Activated CD4-positive, alpha-beta T cell treated with anti-CD3 and anti-CD28 coated beads, Interleukin-2, amount 50 U/mL, for 16 hours (primary cell): ENCODE measurements at places on chromosomes 4 and X.

GRCh38 chr4:122914938-122915337 lies 7.5 kb downstream of the NUDT6 start:
- DNase-seq, result no peak

DNA sequence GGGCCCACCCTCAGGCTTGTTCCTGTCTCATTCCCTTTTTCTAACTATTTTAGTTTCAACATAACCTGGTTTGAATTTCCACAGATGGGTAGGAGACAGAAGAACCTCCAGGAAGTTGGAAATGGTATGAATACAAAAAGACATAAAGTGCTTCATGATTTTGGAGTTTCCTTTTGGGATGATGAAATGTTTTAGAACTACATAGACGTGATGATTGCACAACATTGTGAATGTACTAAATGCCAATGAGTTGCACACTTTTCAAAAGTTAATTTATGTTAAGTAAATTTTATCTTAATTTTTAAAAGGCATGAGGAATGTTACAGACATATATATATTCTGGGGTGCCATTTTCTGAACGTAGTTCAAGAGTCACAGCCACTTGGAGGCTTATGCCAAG lies 41.1 kb upstream of the IBSP start:
- no peak for DNase-seq

- DNase-seq, result no peak
These were observed 516.6 kb downstream of the PPARGC1A start for GRCh38 chr4:23373261-23373660.

- no peak for DNase-seq
These were observed 75.3 kb upstream of the FTHL17 start for GRCh38 chrX:31147175-31147574.

GRCh38 chr4:86338989-86339388 lies 20.9 kb downstream of the MAPK10 start:
- no peak for DNase-seq

GRCh38 chrX:57918750-57919436 lies 8.6 kb upstream of the ZXDA start:
- no peak for DNase-seq

GRCh38 chrX:151073767-151074166 lies 90.6 kb downstream of the HMGB3 start:
- no peak for DNase-seq

GRCh38 chr4:76799140-76799539 lies 98.8 kb downstream of the SOWAHB start:
- no peak for DNase-seq

DNA sequence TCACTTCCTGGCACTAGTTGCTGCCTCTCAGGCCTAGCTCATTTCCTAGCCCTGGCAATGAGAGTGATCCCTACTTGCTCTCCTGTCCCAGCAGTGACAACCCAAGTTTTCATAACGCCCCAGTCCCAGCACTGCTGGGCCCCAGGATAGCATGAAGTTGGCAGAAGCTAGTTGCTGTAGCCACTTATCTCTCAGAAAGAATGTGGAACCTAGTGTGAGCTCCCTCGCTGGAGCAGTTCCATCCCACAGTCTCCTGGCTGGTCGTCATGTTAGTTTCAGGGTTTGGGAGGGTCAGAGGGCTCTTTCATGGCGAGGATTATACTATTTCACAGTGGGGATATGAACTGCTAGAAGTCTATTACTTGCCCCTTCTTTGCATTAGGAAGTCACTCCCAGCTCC lies 5.1 kb downstream of the PF4 start:
- no peak for DNase-seq

DNA sequence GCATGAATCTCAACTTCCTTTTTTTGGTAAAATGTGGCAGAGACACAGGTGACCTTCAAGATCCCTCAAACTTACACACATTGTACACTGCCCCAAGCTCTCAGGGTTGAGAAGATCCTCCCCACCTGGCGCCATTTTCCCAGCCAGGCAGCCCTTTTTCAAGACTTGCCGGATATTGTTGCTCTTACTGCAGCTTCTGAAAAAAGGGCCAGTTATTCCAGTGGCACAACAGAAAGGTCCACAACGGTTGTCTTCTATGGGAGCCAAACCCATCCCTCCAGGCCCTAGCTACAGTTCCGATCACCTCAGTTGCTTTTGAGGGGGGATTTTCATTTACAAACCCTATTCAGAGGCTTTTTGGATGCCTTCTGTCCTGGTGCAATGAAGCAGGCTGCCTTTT lies 101.1 kb downstream of the CHIC2 start:
- no peak for DNase-seq

DNA sequence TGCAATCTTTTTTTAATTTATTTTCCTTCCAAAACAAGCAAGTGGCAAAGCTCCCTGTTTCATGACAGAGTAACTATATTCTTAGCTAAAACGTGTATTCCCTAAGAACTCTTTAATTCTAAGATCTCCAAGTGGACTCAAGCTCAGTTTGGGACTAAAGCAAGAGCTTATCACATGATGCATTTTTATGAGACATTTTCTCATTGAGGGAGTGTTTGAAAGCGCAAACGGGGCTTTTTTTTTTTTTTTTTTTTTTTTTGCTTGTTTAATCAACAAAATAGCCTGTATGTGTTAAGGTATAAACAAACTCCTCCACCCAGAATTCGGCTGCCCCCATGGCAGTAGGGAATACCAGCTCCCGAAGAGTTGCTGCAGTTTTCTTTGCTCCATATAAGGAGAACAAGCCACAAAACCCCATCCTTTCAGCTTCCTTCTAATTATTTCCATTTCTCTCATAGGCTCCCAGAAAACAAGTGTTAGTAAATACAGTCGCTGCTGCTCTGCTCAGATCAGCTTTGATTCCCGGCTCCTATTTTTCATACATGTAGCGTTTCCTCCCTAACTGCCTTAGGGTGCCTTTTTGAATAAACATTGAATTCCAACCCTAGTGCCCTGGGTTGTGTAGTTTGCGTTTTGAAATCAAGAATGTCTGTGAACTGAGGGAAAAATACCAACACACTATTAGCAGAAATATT lies 669 bp upstream of the PPARGC1A start:
- DNase-seq, result no peak

DNA sequence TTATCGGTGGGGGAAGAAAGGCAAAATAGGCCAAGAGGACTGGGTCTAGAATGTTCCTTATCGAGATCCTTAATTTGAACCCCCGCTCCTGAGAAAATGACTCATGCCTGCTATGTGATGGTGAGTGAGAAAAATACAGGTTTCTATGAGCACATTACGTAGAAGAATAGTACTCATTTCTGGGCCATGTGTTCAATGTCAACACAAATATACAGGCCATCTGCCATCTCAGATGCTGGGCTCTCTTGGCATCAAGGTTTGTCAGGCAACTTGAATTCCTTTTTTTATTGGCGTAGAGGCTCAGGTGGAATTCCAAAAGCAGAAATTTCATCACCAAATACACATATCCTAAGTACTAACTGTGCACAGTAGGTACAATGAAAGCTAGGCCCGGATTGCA lies 81.4 kb upstream of the TRIM2 start:
- no peak for DNase-seq

GRCh38 chrX:25213611-25214010 lies 197.8 kb upstream of the ARX start:
- DNase-seq, result no peak

- no peak for DNase-seq
These were observed 227.4 kb upstream of the CXorf51B start for GRCh38 chrX:146581981-146582712.

GRCh38 chrX:43880425-43880824 lies 1.8 kb downstream of the MAOB start:
- no peak for DNase-seq

- DNase-seq, result no peak
These were observed 29.0 kb upstream of the SMAD1 start for GRCh38 chr4:145452447-145453162.

GRCh38 chrX:123869488-123869887 lies 9.6 kb downstream of the XIAP start:
- peak; percentile 25 for DNase-seq

GRCh38 chr4:6126971-6127745 lies 73.2 kb downstream of the JAKMIP1 start:
- DNase-seq, result no peak

GRCh38 chr4:21873145-21873544 lies 75.4 kb downstream of the KCNIP4 start:
- no peak for DNase-seq

- no peak for DNase-seq
These were observed 71.0 kb upstream of the NKX1-1 start for GRCh38 chr4:1477045-1477840.

GRCh38 chr4:76611616-76612207 lies 176.7 kb downstream of the SHROOM3 start:
- no peak for DNase-seq

GRCh38 chrX:113412106-113412505 lies 571.5 kb upstream of the AMOT start:
- no peak for DNase-seq

GRCh38 chr4:3498901-3499510 lies 33.2 kb downstream of the LRPAP1 start:
- no peak for DNase-seq

DNA sequence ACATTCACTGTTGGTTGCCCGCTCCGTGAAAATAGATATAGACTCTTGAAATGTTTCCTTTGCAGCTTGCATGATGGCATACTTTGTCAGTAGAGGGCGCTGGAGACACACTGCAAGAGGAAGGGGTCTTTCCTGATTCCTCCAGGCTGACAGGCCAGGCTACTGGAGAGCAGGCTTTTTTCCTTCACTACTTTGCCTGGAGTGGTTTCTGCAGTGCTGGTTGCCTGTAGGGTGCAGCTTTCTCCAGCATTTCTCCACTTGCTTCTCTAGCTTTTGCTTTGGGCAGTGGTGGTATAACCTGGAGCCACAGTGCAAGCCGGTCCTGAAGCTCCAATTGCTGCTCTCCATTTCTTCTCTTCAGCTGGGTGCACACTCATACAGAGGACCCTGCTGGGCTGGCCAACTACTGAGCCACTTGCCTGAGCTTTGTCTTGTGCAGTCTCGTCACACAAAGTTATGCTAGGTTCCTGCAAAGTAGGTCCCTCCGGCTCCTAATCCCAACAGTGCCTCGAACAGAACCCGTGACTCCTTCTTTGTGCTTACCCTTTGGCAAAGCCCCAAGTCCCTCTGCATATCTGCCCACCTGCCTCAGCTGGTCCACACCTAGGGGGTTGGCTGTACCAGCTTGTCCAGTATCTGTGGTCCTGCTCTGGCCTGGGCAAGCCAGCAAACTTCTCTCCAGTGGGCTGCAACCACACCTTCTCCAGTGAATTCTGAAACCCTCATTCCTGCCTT lies 46.3 kb downstream of the RASSF6 start:
- peak; percentile 44 for DNase-seq

DNA sequence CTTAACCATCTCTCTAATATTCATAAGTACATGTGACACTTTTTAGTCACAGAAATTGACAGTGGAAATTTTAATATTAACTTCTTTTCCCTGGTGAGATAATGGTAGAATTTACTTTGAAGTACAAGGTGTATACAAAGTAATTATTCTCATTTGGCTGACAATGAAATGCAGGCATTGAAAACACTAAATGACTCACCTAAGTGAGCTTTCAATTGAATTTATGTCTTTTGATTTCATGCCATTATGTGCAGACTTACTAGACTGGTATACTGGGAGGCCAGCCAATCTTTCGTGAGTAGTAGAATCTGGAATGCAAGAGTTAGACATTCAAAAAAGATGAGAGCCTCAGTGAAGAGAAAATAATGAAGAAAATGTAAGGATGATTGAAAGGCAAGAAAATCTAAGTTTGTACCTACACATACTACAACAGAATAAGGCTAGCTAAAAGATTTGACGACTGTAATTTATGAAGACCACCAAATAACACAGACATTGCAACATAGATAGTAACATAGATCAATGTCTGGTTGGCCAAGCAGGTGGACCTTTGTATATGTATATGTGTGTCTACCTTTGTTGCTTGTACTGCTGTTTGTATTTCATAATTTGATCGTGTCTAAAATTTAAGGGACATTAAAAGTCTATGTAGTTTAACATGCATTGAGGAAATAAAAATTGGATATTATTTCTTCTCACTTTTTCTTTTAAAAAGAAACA lies 459.7 kb downstream of the IL15 start:
- DNase-seq, result no peak

DNA sequence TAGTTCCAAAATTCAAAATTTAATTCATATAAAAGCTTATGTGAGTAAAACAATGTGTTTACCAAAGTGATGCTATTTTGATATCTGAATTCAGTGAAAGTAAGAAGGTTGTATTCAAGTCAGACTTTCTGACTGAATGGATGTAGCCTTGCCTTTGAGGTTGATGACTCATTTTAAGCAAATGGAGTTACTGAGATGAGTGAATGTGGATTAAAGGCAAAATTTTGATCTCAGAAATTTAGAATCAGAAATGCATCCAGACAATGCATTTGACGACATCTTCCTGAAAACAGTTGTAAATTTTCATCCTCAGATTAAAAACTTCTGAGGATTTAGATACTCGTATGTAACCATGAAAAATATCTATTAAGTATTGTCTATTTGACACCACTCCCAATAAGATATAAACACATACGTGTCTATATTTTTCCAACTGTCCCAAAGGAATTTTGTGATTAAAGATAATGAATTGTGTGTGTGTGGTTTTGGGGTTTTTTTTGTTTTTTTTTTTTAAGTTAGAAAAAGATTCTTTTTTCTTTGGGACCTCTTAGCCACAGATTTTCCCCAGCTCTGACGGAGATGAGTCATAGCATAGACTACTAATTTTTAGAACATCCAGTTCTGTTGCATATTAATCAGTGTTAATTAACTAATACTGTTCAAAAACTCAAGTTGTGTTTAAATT lies 34.4 kb downstream of the NFKB1 start:
- peak; percentile 83 for DNase-seq
